NCI-H1436 (cell line): ENCODE measurements at places on chromosomes 12 and 14.

DNA sequence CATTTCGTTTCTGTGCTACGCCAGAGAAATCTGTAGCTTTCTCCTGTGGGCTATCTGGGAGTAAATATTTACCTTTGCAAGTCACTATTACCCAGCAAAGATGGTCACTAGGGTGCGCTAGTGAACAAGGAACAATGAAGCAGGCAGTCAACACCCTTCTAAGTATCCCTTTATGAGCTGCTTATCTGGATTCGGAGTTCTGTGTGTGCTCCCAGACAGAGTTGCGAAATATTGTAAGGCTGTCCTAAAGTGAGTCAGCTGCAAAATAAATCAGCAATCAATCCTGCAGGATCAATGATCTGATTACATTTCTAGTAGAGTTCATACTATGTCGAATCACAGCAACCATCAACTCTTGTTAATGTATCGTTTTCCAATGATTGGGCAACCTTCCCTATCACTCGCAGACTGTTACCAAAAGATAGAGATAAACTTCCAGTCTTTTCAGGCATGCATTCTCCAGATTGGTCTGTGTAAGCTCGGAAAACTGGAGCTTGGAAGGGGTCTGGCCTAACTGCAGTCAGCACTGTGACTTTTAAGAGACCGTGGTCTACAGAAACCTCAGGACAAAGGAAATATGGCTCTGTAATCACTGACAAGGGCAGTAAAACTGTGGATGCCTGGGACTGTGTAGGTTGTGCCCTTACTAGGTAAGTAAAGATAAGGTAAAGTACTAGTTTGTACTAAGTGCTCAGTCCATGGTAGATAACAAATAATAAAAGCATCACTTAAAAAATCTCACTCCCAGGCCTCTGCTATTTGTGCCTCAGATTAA, 133.5 kb downstream of the KCNK10 start:
- peak; percentile 84 for DNase-seq

DNA sequence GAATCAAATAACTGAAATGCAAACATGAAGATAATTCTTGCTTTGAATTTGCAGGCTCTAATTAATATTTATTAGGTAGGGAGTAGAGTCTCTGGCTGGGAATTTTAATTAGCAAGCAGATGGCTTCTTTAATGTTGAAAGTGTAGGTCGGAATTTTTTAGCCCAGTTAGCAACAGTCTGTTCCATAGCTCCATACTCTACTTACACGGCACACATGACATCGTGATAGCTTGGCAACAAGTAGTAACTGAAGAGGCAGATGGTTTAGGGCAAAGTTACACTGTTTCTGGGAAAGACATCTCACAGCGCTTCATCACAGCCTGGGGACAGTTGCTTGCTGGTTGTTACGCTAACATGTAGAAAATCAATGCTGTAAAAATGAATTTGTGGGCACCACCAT, 710.7 kb downstream of the GALC start:
- DNase-seq: no peak

- DNase-seq: no peak
Measured at GRCh38 chr12:73361864-73362230, 1089.7 kb downstream of the TRHDE start.

- DNase-seq: no peak
Measured at GRCh38 chr14:27184427-27184826, 586.6 kb upstream of the NOVA1 start.

DNA sequence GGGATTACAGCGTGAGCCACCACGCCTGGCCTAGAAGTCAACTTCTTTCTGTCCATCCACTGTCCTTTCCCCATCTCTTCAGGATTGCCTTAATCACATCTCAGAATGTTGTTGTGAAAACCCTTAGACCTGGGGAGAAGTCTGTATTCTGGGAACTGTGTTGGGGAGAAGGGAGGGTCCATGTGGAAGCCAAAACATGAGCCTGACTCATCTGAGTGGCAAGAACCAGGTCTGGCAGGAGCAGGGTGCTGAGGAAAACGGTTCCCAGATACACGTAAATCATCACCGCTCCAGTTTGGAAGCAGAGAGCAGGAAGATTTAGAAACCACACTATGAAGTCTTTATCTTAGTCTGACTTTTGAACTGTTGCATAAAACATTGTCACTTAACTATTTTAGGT, 245.6 kb upstream of the RGS6 start:
- no peak for DNase-seq

DNA sequence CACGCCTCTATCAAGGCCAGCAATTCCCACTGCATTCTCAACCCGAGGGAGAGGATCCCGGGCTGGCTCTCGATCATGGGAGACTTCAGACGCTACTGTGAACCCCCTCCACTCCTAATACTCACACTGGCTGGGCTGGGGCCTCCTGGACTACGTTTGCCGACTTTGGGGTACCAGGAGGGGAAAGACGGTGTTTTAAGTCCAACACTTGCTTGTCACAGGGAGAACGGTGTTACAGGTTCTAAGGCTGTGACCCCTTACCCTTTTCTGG, 463 bp downstream of the NACA start:
- DNase-seq: no peak

GRCh38 chr12:6606331-6607131, 648 bp downstream of the CHD4 start:
- no peak for DNase-seq

GRCh38 chr14:29039171-29039570, 272.6 kb downstream of the FOXG1 start:
- no peak for DNase-seq

GRCh38 chr12:51131745-51132521, 41.0 kb downstream of the TFCP2 start:
- DNase-seq: no peak

- DNase-seq: peak; percentile 20
Measured at GRCh38 chr12:110508071-110508586, 6.0 kb downstream of the RAD9B start.

GRCh38 chr12:47378907-47379306, 299.1 kb upstream of the AMIGO2 start:
- DNase-seq: no peak

- no peak for DNase-seq
Measured at GRCh38 chr12:40831916-40832315, 139.7 kb downstream of the CNTN1 start.

- no peak for DNase-seq
Measured at GRCh38 chr14:105968291-105968690, 441.9 kb downstream of the TMEM121 start.

DNA sequence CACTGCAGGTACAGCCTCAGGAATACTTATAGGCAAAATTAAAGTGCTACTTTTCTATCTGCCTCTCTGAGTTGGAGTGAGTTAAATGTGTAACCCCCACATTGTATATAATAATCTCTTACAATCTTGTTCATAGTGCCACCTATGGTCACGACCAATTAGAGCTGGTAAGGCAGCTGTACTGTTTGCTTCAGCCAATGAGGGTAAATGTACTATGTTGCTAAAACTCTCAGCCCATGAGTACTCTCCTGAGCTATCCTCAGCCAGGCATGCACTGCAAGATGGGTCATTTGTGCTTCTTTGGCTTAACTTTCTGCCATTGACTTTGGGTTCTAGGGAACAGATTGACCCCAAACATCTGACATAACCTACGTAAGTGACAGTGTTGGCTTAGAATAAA, 15.0 kb upstream of the MDM2 start:
- peak; percentile 21 for DNase-seq

- no peak for DNase-seq
Measured at GRCh38 chr14:59664741-59665140, 88.1 kb upstream of the CCDC175 start.

- no peak for DNase-seq
Measured at GRCh38 chr12:53258541-53259539, 9.3 kb upstream of the ESPL1 start.

DNA sequence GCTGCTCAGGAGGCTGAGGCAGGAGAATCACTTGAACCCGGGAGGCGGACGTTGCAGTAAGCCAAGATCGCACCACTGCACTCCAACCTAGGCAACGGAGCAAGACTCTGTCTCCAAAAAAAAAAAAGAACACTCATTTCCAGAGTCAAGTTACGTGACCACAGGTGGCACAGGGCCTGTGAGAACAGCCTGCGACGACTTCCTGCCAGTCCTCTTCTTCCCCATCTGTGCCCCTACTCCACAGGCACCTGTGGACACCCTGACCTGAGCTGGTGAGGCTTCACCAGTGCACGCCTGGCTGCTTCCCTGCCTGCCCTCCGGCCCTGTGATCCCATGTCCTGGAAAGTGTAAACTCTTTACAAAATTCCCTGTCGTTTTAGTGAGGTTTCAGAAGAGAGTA, 77.7 kb downstream of the PPP2R5C start:
- DNase-seq: no peak

- no peak for DNase-seq
Measured at GRCh38 chr12:65956056-65956738, 131.9 kb downstream of the HMGA2 start.

DNA sequence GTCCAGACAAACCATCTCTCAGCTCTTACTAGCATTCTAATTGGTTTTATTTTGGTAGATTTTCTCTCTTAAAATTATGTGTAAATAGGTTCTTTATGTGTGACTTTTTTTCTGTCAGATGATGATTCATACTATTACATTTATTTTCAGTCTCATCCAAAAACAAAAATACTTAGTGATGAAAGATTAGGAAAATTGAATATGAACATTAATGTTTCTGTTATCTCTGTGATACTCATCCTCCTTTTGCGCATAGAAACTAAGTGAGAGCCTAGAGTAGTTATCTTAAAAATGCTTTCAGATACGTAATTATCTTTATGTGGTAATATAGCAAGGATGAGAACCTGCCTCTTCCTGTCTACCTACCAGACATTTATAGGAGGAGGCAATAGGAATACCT, 84.1 kb upstream of the MON2 start:
- DNase-seq: no peak

DNA sequence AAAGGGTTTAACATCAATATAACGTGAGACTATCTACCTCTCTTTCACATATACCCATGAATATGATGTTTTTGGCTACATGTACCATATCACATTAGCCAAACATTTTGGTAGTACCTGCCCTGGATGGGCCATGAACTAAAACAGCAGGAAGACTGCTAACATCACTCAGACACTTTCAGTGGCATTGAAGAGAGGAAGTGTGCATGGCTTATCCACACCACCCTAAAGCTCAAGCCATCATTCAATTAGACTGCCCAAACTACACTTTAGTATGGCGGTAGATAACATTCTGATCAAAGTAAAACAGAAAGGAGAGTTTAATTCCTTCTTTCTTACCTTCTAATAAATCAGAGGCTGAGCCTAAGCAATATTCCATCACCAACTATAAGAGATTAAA, 103.0 kb downstream of the PEBP1 start:
- DNase-seq: no peak

DNA sequence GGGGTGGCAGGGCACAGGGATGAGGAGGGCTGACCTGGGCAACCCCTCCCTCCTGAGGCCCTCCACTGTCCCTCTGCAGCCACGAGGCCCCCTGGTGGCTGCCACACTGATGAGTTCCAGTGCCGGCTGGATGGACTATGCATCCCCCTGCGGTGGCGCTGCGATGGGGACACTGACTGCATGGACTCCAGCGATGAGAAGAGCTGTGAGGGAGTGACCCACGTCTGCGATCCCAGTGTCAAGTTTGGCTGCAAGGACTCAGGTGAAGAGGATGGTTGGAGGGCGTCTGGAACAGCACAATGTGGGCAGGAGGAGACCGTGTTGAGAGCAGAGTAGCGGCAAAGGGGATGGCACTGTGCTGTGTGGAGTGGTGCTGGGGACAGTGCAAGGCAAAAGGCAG, 25.7 kb upstream of the LRP1-AS start:
- DNase-seq: no peak

DNA sequence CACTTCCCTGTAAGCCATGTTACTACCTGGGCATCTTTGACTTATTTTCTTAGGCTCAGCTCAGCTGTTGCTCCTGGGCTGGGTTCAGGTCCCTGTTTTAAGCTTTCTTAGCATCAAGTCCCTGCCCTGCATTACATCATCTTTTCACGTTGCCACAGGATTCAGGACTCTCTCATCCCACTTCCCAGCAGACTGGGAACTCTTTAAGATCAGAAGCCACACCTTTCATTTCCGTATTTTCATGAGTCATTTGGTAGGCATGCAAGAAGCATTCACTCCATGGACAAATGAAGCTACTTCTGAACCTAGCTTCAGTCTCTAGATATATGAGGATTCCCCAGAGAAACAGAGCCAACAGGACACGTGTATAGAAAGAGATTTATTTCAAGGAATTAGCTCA, 726.8 kb downstream of the VRK1 start:
- no peak for DNase-seq

DNA sequence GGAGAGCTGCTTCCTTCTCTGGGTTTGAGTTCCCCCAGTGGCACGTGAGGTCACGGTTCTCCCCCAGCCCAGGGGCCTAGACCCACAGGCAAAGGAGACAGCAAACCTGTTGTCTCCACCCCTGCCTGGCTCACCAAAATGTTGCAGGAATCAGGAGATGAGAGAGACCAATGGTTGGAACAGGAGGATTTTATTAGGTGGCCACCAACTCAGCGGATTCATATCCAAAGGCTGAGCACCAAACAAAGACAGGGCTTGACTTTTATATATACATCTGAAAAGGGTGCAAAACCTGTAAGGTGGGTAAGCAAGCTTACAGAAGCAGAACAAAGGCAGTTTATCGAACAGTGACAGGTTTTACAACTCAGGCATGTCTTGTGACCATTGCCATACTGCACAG, 9.2 kb upstream of the ADAM21 start:
- DNase-seq: no peak

DNA sequence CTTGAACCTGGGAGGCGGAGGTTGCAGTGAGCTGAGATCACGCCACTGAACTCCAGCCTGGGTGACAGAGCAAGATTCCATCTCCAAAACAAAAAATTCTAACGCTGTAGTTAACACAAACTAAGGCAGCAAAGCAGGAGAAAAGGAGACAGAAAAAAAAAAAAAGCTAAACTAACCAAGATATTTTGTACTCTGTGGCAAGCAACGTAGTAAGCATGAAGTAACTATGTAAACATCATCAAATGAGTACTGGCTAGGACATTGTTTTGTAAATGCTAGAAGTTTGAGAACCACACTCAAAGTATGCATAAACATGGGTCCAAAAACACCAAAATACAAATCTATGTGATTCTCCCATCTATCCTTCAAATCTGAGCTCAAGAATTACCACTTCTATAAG, 44.2 kb downstream of the C2CD5 start:
- no peak for DNase-seq

DNA sequence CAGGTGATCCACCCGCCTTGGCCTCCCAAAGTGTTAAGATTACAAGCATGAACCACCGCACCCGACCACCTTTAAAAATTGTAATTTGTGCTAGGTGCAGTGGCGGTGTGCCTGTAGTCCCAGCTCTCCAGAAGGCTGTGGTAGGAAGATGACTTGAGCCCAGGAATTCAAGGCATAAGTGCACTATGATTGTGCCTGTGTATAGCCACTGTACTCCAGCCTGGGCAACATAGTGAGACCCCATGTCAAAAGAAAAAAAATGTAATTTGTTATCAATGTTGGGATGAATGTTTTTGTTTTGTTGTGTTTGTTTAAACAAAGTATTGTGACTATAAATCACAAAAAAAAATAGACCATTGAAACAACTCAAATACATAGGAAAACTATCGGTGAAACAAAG, 43.1 kb upstream of the NAP1L1 start:
- no peak for DNase-seq

GRCh38 chr14:51069055-51069454, 25.9 kb downstream of the TRIM9 start:
- no peak for DNase-seq
